Lung (tissue), 17 donors: ENCODE measurements at places on chromosomes 5 and 9. TPM values are rescaled to one million over a fixed set of nuclear protein-coding genes. Genes with fewer than 3 reads are reported as not detected.

ZDHHC11B gene
- total RNA-seq = 6.9 TPM

- no peak for DNase-seq
These were observed 53.6 kb upstream of the SLC1A3 start for GRCh38 chr5:36552651-36553393.

NEUROG1 gene
- not detected for total RNA-seq

- DNase-seq = no peak
These were observed 10.9 kb downstream of the GNE start for GRCh38 chr9:36247356-36247755.

- peak; percentile 21 for DNase-seq
These were observed 66.8 kb upstream of the ABL1 start for GRCh38 chr9:130768265-130768664.

GPR150 gene
- total RNA-seq = 0.34 TPM

DNA sequence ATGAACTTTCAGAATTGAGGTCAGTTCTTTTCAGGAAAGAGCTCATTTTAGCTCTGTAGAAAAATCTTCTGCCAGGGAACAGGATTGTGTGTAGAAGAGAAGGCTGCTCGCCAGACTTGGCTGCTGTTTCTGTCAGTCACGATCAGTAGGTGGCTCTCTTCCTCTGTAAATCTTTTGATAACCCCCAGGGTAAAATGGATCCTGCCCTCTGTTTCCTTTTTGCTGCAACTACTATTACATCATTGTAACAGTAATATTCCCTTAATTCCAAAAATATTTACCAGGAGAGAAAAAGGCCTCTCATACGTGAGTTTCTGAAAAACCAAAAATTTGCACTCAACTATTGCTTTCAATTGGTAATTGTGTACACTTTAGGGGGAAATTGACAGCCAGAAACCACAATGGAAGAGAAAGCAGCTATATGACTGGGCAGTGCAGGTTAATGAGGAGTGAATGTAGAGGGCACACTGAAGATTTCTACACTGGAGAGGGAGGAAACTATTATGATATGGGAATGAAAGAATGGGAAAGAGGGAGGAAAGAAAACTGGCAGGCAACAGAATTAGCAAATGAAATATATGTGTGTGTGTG lies 12.3 kb downstream of the IFNA21 start:
- peak; percentile 19 for DNase-seq

HMGXB3 gene
- total RNA-seq = 42.3 TPM

TAF7 gene
- 97.1 TPM for total RNA-seq

GRCh38 chr5:127079994-127080491 lies 6.7 kb upstream of the C5orf63 start:
- no peak for DNase-seq

- no peak for DNase-seq
These were observed 33.8 kb downstream of the MACROH2A1 start for GRCh38 chr5:135365281-135365680.

DNA sequence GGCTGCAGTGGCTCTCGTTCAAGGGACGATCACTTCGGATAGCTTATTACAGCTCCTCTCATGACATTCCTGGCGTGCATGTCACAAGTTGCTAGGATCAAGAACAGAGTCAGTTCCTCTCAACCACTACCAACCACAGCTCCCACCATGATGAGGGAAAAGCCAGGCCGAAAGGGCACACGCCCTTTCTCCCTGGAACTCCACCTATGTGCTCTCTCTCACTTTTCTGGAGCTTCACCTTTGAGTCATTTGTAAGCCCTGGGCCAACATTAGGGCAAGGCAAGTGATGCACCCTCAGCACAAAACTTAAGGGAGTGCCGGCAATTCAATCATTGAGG lies 1.6 kb downstream of the SPACA9 start:
- DNase-seq = no peak

GRCh38 chr5:72667708-72668107 lies 148.8 kb upstream of the TNPO1 start:
- no peak for DNase-seq

- DNase-seq = peak; percentile 17
These were observed 61.8 kb upstream of the PRDM9 start for GRCh38 chr5:23445573-23445972.

RETREG1 gene
- 6.8 TPM for total RNA-seq

LRRC19 gene
- total RNA-seq = not detected

DNA sequence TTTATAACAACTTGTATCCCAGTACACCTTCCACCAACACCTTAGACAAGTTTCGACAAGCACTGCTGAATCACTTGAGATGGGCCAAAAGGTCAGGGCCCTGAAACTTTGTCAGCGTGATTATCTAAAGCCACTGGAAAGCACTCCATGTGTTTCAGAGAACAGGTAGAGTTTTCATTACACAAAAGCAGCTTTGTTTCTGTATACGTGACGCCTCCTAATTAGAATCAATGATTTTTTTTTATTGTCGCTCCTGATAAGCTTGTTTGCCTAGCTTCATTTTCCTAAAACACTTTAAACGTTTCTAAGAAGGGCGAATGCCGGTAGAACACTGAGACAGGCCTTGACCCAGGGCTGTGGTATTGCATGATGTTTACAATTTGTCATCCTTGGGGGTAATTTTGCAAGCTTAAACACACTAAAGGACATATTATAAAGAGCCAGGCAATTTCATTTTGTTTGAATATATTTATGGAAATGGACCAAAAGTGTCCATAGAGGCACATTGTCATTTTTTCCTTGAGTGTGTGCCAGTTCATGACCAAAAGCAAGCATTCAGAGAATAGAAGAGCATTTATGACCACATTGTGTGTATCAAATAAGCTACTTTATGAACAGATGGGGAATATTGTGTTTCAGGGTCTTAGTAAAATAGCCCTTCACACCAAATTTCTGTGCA lies 193.6 kb downstream of the GLIS3 start:
- no peak for DNase-seq

FBP1 gene
- 238 TPM for total RNA-seq
